ENCODE measurements at places on chromosomes 3 and 15.

GRCh38 chr15:46753946-46754345, 963.4 kb upstream of the SEMA6D start:
- H3K4me1 ChIP-seq: no peaks in the 10 kb centered on the region
- no peak overlapping the region for H3K4me3 ChIP-seq
- H3K27ac ChIP-seq: no peak overlapping the region
- no peaks in the 10 kb centered on the region for H3K27me3 ChIP-seq

DNA sequence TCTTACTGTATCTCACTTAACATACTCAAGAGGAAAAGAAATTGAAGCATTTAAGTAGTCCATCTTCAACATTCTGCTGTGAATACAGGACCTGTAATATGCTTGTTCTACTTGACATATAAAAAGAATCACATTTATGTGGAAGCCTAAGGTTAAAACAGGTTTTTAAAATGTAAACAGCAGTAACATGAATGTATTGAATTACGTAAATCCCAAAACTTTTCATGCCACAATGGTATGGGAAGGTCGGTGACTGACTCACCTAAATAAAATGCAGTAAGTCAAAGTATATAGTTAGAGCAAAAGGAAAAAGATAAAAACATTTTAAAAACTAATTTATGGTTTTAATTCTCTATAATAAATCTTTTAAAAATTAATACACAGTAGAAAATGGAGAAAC, 115.7 kb upstream of the TJP1 start:
- H3K27ac ChIP-seq: no peak overlapping the region
- DNase-seq: no peak

- no peak for DNase-seq
- H3K36me3 ChIP-seq: no peaks in the 10 kb centered on the region
- no peaks in the 10 kb centered on the region for H3K27me3 ChIP-seq
Observed at GRCh38 chr3:1693145-1693544, 405.5 kb upstream of the CNTN4 start.

GRCh38 chr3:31692751-31693150, 160.0 kb downstream of the STT3B start:
- no peak overlapping the region for H3K27ac ChIP-seq
- H3K27me3 ChIP-seq: no peaks in the 10 kb centered on the region
- H3K36me3 ChIP-seq: no peaks in the 10 kb centered on the region
- DNase-seq: no peak
- H3K4me1 ChIP-seq: no peaks in the 10 kb centered on the region
- no peak overlapping the region for H3K4me3 ChIP-seq

DNA sequence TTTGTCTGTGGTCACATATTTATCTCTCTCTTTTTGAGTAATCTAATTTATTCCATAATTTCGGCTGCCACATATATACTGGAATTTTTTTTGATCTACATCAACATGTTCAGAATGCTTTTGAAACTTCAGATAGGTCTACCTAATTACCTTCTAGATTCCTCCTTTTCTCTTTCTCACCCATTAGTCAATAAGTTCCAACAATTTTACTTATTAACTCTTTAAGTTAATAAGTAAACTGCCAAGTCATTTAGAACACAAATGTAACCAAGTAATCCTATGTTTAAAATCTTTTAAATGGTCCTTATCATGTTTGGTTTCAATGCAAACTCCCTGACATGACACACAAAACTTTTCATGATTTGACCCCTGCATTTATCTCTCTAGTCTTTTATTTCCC, 410.5 kb downstream of the UNC13C start:
- no peak for DNase-seq
- no peaks in the 10 kb centered on the region for H3K4me1 ChIP-seq
- no peaks in the 10 kb centered on the region for H3K36me3 ChIP-seq
- H3K27me3 ChIP-seq: no peaks in the 10 kb centered on the region

DNA sequence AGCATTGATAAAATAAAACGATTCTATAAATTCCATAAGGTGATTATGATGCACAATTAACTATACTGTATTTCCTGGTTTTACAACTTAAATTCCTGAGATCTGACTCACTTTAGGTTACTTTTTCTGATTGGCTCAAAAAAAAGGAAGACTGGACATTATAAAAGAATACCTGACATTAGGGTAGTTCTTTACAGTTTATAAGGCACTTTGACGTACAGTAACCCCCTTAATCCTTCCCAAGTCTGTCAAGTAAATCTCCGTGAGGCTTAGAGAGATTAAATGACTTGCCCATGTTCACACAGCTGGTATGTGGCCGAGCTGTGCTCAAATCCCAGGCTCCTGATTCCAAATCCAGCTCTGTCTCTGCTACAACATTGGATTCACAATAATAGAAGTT, 1.0 kb upstream of the SLTM start:
- H3K27me3 ChIP-seq: no peaks in the 10 kb centered on the region
- peak overlapping the region; percentile 81 for H3K4me3 ChIP-seq
- DNase-seq: no peak
- peak overlapping the region; percentile 94 for H3K27ac ChIP-seq
- no peaks in the 10 kb centered on the region for H3K36me3 ChIP-seq

DNA sequence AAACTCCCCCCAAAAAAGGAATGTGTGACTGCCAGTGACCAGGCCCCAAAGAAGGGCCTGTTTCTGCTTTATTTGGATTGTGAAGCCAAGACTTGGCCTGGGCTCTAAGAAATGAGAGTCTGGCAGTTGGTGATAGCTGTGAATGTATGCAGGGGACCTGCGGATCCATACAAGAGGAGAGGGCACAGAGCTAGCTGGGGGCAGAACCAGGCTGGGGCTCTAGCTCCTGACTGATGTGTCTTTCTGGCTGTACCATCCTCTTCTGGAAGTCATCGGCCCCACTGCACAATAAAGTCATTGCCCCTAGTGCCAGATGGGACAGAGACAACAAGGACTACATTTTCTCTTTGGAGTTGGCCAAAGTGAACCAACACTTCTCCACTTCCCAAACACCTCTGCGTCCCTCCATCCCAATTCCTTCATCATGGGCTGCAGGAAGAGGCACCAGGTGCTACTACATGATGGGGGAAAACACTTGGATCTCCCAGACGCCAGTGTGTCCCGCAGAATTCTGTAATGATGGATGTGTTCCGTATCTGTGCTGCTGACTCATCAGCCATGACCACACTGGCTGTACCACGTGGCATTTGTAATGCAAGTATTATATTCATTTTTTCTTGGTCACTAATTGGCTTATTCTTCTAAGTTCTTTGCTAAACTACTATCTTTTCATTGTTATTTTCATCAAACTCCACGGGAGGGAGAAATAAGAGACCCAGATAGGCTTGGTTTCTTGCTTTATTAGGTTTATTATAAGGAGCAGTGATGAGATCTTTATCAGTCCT, 1.7 kb upstream of the PLA2G4F start:
- H3K27ac ChIP-seq: no peak overlapping the region
- DNase-seq: no peak
- H3K4me3 ChIP-seq: no peak overlapping the region
- H3K4me1 ChIP-seq: peaks cover 12% of the 10 kb centered on the region
- no peaks in the 10 kb centered on the region for H3K36me3 ChIP-seq
- H3K27me3 ChIP-seq: no peaks in the 10 kb centered on the region

GRCh38 chr3:65291448-65292125, 603.8 kb upstream of the ADAMTS9 start:
- H3K27ac ChIP-seq: no peak overlapping the region
- no peaks in the 10 kb centered on the region for H3K4me1 ChIP-seq
- no peaks in the 10 kb centered on the region for H3K27me3 ChIP-seq
- peak; percentile 7 for DNase-seq
- no peak overlapping the region for H3K4me3 ChIP-seq

DNA sequence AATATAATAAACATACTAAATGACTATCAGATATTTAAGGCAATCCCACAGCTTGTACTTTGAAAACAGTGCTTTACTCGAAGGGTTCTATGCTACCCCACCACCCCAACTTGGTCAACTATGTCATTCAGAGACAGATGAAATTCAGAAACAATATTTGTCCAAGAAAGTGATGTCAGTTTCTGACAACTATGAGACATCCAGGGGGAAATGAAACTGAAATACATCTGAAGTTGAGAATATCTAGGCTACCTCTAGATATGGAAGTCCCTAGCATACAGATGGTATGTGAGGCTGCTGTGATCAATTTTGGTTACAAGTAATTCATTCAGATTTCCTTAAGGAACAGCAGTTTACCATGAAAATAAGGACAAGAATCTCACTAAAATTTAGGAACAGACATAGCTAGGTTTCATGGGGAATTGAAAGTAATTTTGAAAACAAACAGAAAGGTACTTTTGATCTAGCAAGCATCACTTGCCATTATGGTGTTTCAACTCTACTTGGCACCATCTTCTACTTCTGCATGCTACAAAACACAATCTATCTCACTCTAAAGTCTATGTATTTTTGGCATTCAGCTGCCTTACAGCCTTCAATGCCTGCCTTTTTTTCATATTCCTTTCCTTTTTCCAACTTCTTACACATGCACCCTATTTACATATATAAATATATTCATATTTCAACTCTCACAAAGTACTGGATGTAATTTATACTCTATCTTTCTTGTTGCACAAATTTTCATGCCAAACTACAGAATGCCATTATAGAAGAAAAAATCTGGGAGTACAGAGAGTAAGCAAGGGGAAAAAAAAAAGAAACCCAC, 21.7 kb downstream of the ATG3 start:
- H3K27me3 ChIP-seq: no peaks in the 10 kb centered on the region
- peaks cover 29% of the 10 kb centered on the region for H3K36me3 ChIP-seq
- no peak for DNase-seq
- no peaks in the 10 kb centered on the region for H3K4me1 ChIP-seq

- no peaks in the 10 kb centered on the region for H3K27me3 ChIP-seq
- no peak for DNase-seq
- no peaks in the 10 kb centered on the region for H3K36me3 ChIP-seq
- no peak overlapping the region for H3K4me3 ChIP-seq
- no peak overlapping the region for H3K27ac ChIP-seq
Observed at GRCh38 chr3:111237946-111238345, 166.3 kb downstream of the NECTIN3 start.

DNA sequence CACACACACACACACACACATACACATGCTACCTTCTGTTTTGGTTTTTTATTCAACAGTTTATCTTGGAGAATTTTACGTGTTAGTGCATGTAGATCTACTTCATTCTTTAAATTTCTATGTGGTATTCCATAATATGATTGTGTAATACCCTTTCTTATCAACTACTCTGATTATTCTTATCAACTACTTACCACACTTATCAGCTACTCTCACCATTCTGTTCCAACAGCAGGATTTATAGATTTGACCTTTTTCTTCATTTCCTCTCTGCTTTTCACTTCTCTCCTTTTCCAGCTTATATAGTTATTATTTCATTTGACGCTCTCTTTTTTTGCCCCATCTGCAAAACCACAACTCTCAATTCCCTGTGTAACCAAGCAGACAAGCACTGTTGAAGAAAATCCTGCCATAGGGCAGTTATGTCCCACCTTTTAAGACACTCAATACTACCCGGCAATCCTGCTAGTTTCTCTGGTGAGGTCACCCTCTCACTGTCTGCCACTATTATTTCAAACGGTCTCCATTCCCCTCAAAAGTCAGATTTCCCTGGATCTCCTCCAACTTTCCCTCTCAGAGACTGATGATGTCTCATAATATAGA, 56.9 kb upstream of the SATB1 start:
- no peak for DNase-seq
- no peak overlapping the region for H3K27ac ChIP-seq

GRCh38 chr3:177832880-177833279, 635.6 kb upstream of the TBL1XR1 start:
- no peak overlapping the region for H3K27ac ChIP-seq
- no peaks in the 10 kb centered on the region for H3K36me3 ChIP-seq
- H3K4me3 ChIP-seq: no peak overlapping the region
- peaks cover 6% of the 10 kb centered on the region for H3K4me1 ChIP-seq
- H3K27me3 ChIP-seq: no peaks in the 10 kb centered on the region
- DNase-seq: no peak

DNA sequence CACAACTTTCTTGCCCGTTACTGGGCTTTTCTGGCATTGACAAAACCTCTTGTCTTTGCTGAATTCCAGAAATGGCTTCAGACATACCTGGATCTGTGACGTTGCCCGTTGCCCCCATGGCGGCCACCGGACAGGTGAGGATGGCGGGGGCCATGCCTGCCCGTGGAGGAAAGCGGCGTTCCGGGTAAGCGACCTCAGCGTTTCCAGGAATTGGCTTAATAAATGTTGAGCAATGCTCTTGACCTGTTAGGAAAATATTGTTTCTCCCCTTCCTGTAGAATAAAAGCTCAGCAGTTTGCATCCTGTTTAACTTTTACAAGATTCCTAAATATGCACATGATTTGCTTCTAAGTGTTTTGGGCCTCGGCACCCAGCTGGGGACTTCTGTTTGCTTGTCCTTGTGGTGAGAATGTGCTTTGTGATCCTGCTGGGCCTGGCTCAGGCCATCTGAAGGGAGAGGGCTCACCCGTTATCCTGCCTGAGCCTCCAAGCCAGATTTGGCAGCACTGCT, 46.7 kb downstream of the ARNT2 start:
- DNase-seq: no peak
- H3K4me3 ChIP-seq: no peak overlapping the region
- H3K4me1 ChIP-seq: peaks cover 4% of the 10 kb centered on the region

DNA sequence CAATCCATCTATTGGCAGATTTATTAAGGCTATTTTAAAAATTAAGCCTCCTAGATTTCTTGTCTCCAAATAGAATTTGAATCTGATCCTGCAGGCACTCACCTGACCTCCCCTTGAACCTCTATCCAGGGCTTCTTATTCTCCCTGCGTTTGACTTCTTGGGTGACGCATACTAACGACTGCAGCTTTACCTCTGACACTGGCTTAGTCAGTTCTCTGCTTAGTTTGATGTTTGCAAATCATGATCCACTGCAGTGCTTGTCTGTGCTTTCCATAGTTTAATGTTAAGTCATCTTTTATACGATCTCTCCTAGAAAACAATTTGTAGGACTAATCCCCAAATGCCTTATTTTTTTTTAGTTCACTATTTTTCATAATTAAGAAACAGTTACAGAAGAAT, 233.1 kb downstream of the ROBO1 start:
- H3K27me3 ChIP-seq: no peaks in the 10 kb centered on the region
- no peak overlapping the region for H3K27ac ChIP-seq
- H3K4me1 ChIP-seq: no peaks in the 10 kb centered on the region
- no peak for DNase-seq

DNA sequence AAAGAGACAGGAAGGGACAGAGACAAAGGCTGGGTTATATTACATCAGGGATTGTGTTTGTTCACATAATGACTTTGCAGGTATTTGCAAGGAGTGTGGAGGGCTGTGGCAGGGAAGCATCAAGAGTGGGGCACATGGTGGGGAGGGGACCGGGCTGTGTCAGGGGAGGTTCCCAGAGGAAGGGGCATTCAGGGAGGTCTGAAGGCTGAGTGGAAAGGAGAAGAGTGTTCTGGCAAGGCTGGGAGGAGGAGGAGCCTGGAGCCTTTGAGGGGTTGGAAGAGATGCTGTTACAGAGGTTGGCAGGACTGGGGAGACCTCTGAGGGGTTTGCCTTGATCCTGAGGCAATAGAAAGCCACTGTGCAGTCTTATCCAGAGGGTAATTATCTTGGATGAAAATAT, 49.4 kb downstream of the EXOG start:
- H3K27ac ChIP-seq: no peak overlapping the region
- no peaks in the 10 kb centered on the region for H3K36me3 ChIP-seq
- DNase-seq: no peak
- H3K4me1 ChIP-seq: no peaks in the 10 kb centered on the region
- no peaks in the 10 kb centered on the region for H3K27me3 ChIP-seq

- no peak overlapping the region for H3K27ac ChIP-seq
- no peaks in the 10 kb centered on the region for H3K36me3 ChIP-seq
- peak; percentile 73 for DNase-seq
- no peaks in the 10 kb centered on the region for H3K27me3 ChIP-seq
- peaks cover 11% of the 10 kb centered on the region for H3K4me1 ChIP-seq
- no peak overlapping the region for H3K4me3 ChIP-seq
Observed at GRCh38 chr3:136804813-136805212, 14.1 kb upstream of the SLC35G2 start.

Measured in pancreas (tissue), 10 donors.